Brain microvascular endothelial cell (primary cell): ENCODE measurements at places on chromosomes 3 and 15.

DNA sequence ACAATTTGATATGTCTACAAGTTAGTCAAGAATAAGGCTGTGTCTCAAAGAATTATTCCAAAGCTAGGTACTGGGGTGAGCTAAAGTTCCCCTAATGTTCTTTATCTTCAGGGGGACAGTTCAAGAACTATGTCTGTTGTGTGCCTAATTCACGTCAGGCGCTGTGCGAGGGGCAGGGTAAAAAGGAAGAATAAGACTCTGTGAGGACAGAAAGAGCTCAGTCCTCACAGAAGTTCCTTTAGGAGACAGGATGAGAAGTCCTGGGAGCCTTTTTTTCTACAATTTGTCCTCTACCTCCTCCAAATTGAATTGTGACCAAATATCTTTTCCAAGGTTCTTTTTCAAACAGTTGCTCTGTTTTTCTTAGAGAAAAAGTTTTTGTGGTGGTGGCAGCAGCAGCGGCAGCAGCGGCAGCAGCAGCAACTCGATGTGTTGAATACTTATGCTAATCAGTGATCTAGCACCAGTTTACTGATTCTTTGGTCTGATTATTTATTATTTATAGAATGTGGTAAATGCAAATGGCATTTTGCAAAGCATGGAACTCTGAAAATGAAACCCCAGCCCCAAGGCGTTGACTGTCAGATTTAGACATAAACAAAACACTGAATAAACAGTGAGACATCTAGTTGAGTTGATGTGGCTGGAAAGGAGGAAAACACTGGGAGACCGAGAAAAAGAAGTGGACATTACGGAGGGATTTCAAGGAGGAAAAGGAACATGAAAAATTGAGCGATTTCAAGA is 88.6 kb downstream of the GTPBP8 start:
- no peak for DNase-seq

GRCh38 chr3:87173071-87173470 is 54.0 kb upstream of the CHMP2B start:
- peak; percentile 37 for DNase-seq

DNA sequence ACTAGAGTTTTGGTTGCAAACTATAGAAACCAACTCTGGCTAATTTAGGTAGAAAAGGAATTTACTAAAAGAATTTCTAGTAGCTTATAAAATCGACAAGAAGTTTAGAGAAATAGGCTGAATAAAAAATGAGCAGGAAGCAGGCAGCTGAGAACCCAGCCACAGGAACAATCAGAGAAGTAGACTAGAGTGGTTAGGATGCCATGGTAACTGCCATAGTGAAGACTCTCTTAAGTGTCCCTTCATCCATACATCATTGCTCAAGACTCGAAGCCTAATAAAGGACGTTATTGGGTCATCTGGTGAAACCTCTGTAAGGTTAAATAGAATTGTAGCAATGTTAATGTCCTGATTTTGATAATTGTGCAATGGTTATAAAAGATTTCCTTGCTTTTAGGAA is 13.8 kb downstream of the AVEN start:
- no peak for DNase-seq

GRCh38 chr3:36893137-36893557 is 51.7 kb downstream of the TRANK1 start:
- DNase-seq, result peak; percentile 81

DNA sequence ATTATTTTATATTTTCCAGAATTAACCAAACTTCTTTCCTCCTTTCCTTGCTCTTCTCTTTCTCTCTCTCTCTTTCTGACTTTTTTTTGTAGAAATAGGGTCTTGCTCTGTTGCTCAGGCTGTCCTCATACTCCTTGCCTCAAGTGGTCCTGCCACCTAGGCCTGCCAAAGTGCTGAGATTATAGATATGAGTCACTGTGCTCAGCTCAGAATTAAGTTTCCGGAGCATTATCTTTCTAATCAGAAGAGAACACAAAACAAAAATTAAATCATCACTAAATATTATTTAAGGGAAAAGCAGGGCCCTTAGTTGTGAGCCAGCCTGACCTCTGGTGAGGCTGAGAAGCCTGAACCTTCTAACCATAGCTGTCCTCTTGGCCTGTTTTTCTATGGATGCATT is 168.2 kb downstream of the SOX2 start:
- DNase-seq, result no peak

DNA sequence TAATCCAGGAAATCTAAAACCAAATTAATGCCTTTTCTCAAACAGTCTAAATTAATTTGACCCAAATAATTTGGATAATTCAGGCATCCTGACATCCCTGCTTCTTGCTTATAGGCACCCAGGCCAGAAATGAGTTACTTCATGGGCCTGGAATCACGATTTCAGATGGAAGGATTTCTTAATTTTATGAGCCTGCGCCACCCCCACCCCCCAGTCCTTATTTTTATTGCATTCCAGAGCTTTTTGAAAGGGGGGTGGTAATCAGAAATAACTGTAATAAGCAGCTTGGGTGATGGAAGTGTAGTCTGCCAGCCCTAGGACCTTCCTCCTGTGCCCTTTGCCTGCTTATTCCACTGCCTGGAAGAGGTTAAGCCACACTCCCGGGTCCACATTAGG is 1.3 kb downstream of the AP2M1 start:
- DNase-seq, result no peak

- DNase-seq, result peak; percentile 55
Observed at GRCh38 chr3:144369129-144369879, 397.7 kb downstream of the DIPK2A start.

DNA sequence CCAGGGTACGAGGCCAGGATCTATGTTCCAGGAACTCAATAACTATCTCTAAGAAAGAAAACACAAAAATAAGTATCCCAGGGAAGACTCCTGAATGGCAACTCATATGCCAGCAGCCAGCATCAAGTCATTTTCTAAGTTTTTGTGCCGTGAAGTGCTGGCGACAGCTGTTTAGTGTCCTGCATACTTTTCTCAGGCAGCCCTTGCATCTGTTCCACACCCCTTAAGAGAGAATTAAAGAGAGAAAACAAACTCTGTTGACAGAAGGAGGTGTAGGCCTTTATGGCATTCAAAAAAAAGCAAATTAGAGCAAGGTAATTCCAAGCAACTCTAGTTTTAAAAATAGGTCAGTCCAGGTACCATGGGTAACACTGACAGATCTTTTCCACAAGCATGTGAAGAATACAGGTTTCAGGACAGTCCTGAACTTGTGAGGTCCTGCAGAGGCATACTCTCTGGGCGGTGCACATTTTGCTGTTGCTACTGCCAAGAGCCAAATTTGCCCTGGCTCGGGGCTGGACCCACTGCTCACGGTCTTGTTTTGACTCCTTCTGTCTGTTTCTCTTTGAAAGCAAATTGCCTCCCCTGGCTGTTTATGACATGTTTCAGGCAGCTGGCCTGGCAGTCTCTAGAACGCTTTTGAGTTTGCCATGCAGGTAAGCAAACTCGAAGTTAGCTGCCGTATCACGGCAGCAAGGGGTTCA is 252.1 kb upstream of the ADAMTS9 start:
- DNase-seq, result no peak

GRCh38 chr3:132326251-132326650 is 9.0 kb downstream of the ACP3 start:
- DNase-seq, result no peak

DNA sequence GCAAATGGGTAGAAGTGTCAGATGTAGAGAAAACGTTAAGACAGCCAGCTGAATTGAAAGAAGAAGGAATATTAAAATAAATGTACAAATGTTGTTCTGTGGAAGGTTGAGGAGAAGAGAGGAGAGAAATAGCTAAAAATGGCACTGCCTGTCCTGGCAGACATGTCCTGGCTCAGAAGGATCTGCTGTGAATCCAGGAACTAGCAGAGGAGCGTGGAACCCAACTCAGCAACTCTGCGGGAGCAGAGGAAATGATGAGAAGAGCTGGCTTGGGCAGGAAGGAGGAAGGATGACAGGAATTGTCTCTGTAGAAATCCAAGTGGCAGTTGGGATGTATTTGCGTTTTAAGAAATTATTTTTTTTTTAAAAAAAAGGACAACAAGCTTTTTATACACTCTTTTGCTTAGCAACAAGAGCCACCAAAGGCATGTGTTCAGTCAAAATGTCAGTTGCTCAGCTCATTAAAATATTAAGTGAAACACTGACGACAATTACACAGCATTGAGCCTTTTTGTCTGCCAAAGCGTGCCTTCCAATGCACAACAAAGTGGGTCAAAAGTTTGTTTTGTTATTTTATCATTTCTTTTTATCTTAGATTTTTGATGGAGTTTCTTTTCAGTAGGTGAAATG is 16.1 kb downstream of the NANOGP8 start:
- DNase-seq, result no peak

- DNase-seq, result no peak
Observed at GRCh38 chr3:33758864-33759263, 39.6 kb upstream of the PDCD6IP start.

DNA sequence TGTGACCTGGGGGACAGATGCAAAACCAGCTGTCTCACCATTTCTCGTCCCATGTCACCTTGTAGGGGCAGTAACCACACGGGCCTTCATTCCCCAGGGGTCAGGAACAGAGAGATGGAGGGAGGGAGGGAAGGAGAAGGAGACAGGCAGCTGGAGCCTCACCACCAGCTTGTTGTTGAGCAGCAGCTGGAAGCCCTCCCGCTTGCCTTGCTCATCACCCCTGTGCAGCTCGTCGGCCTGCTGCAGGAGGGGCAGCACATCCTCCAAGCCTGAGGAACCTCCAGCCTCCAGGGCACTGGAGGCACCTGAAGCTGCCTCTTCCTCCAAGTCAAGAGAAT is 10.3 kb downstream of the RMDN3 start:
- no peak for DNase-seq

DNA sequence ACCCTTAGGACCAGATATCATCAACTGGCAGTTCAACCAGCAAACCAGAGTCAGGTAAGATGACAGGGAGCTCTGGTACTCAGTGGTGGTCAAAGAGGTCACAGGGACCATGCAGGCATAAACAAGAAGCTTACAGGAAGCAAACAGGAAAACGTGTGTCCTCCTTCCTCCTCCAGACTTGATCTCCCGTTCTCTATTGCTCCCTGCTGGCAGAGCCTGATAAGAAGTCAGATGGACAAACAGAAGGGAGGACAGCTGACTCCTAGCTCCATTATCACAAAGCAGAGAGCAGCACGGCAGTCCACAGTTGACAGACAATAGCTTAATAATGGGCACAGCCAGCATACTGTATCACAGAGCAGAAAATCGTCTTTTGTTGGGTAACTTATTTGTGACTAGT is 156.5 kb upstream of the SLC2A2 start:
- no peak for DNase-seq

- no peak for DNase-seq
Observed at GRCh38 chr3:190855151-190855550, 7.3 kb downstream of the GMNC start.

- DNase-seq, result no peak
Observed at GRCh38 chr15:55619783-55620182, 31.6 kb upstream of the PYGO1 start.

GRCh38 chr3:158859362-158859761 is 57.5 kb downstream of the MFSD1 start:
- no peak for DNase-seq

DNA sequence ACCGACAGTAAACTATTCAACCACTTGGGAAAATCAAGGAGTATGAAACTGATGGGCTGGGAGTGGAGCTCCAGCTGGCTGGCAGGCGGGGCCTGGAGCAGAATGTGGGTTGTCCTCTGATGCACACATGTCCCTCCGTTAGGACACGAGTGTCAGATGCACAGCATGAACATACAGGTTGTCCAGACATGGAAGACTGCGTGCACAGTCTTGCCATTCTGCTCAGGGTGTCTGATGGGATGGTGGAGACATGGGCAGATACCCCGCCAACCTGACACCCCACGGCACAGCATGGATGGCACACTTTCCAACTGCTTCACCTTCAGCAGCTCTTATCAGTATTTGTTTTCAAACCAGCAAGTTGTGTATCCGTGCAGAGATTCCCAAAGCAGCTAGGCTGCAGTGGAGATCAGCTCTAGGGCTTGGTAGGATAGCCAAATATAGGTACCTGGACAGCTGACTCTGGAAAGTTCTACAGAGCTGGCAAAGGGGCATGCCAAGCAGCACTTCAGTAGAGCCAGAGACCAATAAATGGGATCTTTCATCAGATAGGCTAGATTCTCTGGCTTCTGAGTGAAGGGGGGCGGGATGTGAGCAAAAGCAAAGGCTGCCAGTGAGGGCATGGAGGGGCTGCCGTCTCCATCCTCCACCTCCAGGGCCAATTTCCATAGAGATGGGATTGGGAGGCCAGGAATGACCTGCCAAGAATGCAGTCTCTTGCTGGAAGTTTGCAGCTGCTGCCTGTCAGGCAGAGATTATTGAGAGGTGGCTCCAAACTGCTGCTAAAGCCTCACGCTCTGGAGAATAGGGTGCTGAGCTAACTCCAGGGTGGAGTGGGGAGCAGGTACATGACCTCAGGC is 47.2 kb upstream of the KY start:
- DNase-seq, result no peak
